Activated CD8-positive, alpha-beta memory T cell treated with anti-CD3 and anti-CD28 coated beads for 24 hours (primary cell): ENCODE measurements at places on chromosomes 11 and 22.
A peak's percentile ranks its signal among the peaks of the same experiment; 100 is the strongest.

DNA sequence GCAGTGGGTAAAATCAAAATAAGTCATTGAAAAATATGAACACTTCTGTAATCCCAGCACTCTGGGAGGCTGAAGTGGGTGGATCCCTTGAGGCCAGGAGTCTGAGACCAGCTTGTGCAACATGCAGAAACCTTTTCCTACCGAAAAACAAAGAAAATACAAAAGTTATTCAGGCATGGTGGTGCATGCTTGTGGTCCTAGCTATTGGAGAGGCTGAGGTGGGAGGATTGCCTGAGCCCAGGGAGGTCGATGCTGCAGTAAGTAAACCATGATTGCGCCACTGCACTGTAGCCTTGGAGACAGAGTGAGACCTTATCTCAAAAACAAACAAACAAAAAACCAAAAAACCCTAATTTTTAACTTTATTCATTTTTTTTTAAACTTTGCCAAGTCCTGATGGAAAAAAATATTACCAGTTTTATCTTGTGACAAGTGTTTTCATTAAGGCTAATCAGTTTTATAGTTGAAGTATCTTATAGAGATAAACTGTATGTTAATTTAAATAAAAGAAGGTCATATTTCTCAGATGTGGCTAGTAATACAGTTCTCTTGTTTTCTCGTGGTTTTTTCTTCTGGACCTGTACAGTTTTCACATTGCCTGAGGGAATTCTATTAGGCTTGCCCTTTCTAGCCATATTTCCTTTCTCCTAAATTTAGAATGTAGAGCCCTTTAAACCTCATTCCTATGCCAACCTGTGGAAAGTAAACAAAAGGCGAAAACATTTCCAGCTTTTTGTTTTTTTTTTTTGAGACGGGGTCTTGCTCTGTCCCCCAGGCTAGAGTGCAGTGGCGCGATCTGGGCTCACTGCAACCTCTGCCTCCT lies 9.4 kb downstream of the HIPK3 start:
- no peak for DNase-seq

GRCh38 chr22:41216984-41217383 lies 11.9 kb downstream of the L3MBTL2 start:
- no peak for DNase-seq

- DNase-seq = no peak
Measured at GRCh38 chr11:123168955-123169484, 26.0 kb downstream of the CLMP start.

DNA sequence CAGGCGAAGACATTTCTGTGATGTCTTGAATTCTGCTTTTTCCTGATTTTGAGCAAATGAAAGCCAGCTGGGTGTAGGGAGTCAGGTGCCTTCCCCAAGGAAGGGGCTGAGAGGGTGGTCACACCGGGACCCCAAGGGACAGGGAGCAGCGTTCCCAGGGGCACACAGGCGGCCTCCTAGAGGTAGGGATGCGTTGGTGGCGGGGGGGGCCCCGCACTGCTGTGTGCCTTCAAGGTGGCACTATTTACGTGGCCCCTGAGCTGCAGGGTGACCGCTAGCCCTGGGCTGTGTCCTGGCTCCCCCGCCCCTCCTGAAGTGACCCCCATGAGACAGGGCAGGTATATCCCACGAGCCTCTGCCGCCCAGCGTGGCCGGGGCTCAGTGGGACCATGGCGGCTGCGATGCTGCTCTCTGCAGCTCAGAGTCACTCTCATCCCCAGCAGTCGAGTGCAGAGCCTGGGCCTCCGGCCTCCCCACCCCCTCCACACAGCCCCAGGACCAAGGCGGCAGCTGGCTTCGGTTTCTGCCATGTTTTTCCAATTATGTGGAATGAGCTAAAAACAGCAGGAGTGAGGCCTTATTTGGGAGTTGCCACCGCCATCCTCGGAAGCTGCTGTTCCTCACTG lies 60.9 kb downstream of the LRP5 start:
- no peak for DNase-seq

DNA sequence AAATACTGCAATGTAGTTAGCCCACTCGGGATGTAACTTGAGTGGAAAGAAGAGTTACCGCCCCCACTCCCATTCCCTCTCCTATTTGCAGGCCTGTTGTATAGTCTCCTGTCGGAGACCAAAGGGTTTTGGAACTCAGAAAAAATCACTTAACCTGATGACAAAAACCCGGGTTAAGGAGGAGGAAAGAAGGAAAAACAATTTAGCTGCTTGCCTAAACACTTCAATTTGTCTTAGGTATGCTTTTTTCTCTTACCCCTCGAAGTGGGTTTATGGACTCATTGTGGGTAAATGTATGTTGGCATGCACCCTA lies 2.2 kb downstream of the YAP1 start:
- DNase-seq = no peak

- no peak for DNase-seq
Measured at GRCh38 chr11:24747275-24748251, 250.7 kb downstream of the LUZP2 start.

DNA sequence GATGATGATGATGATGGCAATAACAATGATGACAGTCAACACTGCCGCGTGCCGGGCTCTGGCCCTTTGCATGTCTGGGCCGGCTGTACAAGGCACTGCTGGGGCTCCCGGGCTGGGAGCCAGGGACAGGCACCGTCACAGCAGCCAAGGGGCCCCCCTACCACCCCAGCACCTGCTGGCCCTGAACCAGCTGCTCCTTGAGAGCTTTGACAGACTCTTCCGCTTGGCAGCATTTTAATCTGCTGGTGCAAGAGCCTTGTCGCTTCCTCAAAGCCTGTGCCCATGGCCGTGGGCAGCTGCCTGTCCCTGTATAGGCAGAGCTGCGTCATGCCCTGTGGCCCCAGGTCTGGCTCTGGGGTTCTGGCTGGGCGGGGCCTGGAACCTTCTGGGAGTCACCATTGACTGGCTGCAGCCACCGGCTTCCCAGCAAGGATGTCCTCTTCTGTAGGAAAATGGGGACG lies 12.9 kb upstream of the MUC6 start:
- DNase-seq = no peak

GRCh38 chr11:126172596-126173038 lies 38.8 kb downstream of the RPUSD4 start:
- no peak for DNase-seq

GRCh38 chr11:131682373-131683015 lies 312.1 kb downstream of the NTM start:
- DNase-seq = no peak

DNA sequence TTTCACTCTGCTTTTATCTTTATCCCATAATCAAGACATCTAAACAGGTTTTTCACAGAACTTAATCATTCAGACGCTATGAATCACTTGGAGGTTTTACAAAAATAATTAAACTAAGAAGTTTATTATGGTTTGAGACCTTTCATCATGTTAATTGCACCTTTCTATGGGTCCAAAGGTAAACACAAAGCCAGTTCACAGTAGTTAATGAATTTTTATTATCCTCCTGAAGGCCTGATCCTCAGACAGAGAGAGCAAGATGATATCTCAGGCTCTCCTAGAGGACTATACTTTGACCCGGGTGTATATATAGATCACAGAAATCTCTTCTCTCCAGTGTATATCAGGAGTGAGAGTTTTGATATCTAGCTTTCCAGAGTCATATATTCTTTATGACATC lies 1044.3 kb upstream of the RAG2 start:
- DNase-seq = no peak

DNA sequence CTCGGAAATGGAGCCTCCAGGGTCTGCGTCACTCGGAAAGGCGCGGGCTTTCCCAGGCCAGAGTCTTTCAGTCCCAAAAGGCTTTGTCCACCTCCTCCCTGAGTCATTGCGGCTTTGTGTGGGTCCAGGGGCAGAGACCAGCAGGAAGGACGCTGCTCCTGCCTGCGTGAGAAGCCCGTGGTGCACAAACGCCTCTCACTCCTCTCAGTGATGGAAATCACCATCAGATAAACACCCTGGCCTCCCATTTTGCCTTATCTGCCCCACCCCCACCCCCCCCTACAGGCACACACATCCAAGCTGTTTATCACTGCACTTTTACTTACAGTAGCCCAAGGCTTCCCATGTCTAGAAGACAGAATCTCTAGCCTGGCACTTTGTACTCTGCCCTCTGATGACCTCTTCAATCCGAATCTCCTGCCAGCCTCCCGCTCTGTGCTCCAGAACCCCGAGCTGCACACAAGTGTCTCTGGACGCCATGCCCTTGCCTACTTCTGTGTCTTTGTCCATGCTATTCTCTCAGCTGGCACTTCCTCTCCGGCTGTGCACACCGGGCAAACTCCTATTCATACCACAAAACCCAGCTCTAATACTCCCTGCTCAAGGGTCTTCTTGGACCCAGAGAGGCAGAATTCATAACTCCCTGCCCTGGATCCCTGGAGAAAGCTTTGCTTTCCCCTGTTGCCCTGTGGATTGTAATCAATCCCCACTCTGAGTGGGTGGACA lies 954.6 kb downstream of the TBC1D22A start:
- no peak for DNase-seq

- DNase-seq = no peak
Measured at GRCh38 chr11:128892866-128893565, 1.9 kb downstream of the KCNJ5 start.

GRCh38 chr22:21680830-21681565 lies 15.2 kb downstream of the PPIL2 start:
- no peak for DNase-seq

GRCh38 chr11:68658661-68659060 lies 25.7 kb upstream of the GAL start:
- no peak for DNase-seq

DNA sequence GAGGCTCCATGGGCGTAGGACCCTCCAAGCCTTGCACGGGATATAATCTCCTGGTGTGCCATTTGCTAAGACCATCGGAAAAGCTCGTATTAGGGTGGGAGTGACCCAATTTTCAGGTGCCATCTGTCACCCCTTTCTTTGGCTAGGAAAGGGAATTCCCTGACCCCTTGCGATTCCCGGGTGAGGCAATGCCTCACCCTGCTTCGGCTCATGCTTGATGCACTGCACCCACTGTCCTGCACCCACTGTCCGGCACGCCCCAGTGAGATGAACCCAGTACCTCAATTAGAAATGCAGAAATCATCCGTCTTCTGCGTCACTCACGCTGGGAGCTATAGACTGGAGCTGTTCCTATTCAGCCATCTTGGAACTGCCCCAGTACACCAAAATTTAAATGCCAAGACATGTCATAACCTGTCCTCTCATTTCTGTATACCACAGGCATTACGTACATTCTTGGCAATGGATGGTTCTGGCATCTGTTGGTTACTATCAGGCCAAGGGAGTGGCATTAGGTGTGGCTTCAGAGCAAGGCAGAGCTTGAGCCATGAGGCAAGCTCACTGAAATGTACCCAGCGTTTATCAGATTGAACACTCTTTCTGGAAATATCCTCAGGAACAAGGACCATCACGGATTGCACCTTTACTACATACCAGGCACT lies 95.4 kb upstream of the GALNT18 start:
- DNase-seq = no peak

- no peak for DNase-seq
Measured at GRCh38 chr11:121933694-121934093, 182.3 kb downstream of the BLID start.

- no peak for DNase-seq
Measured at GRCh38 chr22:44394246-44395117, 81.7 kb upstream of the SHISAL1 start.

- peak; percentile 74 for DNase-seq
Measured at GRCh38 chr11:70176940-70177689, 26.0 kb upstream of the FADD start.

DNA sequence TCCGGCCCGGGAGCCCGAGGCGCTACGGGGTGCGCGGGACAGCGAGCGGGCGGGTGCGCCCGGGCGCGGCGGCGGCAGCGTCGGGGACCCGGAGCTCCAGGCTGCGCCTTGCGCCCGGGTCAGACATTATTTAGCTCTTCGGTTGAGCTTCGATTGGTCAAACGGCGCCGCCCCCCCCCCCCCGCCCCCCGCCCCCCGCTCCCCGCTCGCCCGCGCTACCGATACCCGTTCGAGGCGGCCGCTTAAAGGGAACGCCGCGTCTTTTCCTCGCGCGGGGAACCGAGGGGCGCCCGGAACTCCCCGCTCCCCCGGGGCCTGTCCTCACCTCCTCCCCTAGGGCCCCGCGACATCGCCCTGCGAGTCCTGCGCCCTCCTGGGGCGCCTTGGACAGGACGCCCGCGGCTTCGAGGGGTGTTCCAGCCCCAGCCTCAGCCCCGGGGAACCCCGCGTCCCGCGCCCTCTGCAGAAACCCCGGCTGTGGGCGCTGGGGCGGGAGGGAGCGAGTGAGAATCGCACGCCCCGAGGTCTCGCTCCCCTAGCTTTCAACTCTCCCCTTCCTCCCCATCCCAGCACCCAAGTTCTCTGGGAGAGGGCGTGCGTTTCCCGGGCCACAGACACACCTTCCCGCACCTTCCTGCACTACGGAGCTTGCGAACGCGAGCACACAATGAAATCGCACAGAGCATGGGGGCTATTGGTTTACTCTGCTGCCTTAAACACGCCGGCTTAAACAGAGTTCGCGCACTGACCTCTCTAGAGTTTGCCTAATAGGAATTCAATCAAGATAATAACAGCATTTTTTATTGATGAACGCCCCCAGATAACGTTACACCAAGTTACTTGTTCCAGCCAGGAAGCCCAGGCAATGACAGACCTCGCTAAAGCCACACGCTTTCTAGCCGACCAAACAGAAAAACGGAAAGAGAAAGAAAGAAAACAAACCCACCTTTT lies at the start of gene BDNF:
Gene BDNF (minus strand): TSS at position 105 of the 951 bp plus-strand sequence. CDS start 41,891 bp downstream, outside the sequence.
- DNase-seq = peak; percentile 58

DNA sequence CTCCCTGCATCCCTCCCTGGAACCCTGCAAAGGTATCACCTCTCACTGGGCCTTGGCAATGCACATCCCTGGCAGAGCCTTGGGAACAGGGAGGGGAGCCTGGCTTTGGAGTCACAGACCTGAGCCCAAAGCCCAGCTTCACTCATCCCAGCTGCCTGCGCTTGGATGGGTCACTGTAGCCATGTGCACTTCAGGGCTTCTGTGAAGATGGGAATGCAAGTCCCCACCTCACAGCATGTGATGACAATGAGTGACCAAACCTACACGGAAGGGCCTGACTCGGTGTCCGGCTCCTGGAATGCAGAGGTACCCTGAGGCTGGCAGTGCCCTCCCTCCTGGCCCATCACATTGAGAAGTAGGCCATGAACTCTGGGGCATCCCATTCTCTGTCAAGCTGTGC lies 22.8 kb upstream of the BAIAP2L2 start:
- DNase-seq = no peak

DNA sequence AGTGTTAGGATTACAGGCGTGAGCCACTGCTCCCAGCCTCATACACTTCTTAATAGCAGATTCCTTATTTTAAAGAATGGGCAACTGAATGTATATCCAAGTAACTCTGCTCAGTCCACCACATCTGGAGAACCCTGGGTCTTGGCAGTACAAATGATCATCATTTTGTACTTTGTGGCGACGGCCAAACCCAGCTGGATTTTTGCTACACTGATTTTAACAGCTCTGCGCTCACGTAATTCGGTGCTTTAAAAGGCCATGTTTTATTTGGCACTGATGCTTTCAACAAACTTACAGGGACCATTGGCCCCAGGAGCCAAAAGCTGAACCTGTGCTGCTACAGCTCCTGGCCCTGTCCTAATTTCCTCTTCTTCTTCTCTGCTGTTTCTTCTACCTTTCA lies 60.8 kb upstream of the PDE3B start:
- no peak for DNase-seq
